ENCODE measurements at places on chromosomes 2 and 18. TPM values are rescaled to one million over a fixed set of nuclear protein-coding genes. Genes with fewer than 3 reads are reported as not detected.

Gene ZNF512
- total RNA-seq = 3.2 TPM

Gene DAW1
- total RNA-seq = 0.64 TPM

Gene UGT1A4
- 1.3 TPM for total RNA-seq

Gene HOXD13
- total RNA-seq = not detected

Gene AQP12B
- not detected for total RNA-seq

Gene ESPNL
- total RNA-seq = not detected

Gene KIF3C
- 1.9 TPM for total RNA-seq

Gene TTC32
- 8.3 TPM for total RNA-seq

Gene ABCB11
- total RNA-seq = not detected

Gene TMEM163
- total RNA-seq = 0.72 TPM

Gene ACMSD
- total RNA-seq = 1.7 TPM

Gene SDC1
- 1,471 TPM for total RNA-seq

Gene TMEM182
- 3.6 TPM for total RNA-seq

Gene RTP5
- not detected for total RNA-seq

Gene CTNNA2
- total RNA-seq = not detected

Gene LAMA3
- 582 TPM for total RNA-seq

Gene ZNF396
- total RNA-seq = 0.72 TPM

Gene METTL21A
- 11.6 TPM for total RNA-seq

Gene C2orf15
- total RNA-seq = not detected

Gene NCKAP5
- 0.43 TPM for total RNA-seq

Gene RSAD2
- total RNA-seq = 2.2 TPM

Gene FAM110C
- total RNA-seq = 21.4 TPM

Gene ALPP
- not detected for total RNA-seq

Gene SERPINB2
- 219 TPM for total RNA-seq

Gene DES
- total RNA-seq = not detected

Gene DCAF17
- total RNA-seq = 24.7 TPM

Gene CCDC148
- 0.21 TPM for total RNA-seq

Gene IL37
- total RNA-seq = not detected

Gene SERPINB11
- not detected for total RNA-seq

Gene COPS8
- 80.0 TPM for total RNA-seq

Gene ZC3H6
- 9.8 TPM for total RNA-seq

Gene NPHP1
- total RNA-seq = 3.4 TPM

Gene RHOB
- total RNA-seq = 75.2 TPM

Gene FBXO15
- total RNA-seq = not detected

Gene MRO
- not detected for total RNA-seq

Gene POTEF
- total RNA-seq = not detected

Gene EFEMP1
- 188 TPM for total RNA-seq

Gene CTAGE1
- total RNA-seq = not detected

Gene IRS1
- total RNA-seq = 16.2 TPM

Gene DSC1
- under 0.01 TPM for total RNA-seq

Gene PSME4
- 33.5 TPM for total RNA-seq

Gene ARHGAP28
- 0.21 TPM for total RNA-seq

Gene ZNF892
- 7.2 TPM for total RNA-seq

Gene MAP3K19
- not detected for total RNA-seq

Gene SERPINB4
- 10.8 TPM for total RNA-seq

Gene GEN1
- total RNA-seq = 2.4 TPM

Gene TGFA
- total RNA-seq = 248 TPM

Gene UGT1A1
- total RNA-seq = 0.48 TPM

Gene IKZF2
- 7.0 TPM for total RNA-seq

Gene NR4A2
- total RNA-seq = 0.43 TPM

Gene POLE4
- total RNA-seq = 14.5 TPM

Gene GPN1
- total RNA-seq = 36.9 TPM

Gene PGAP1
- total RNA-seq = 13.2 TPM

Gene CDKL4
- total RNA-seq = 0.96 TPM

Gene CHRND
- not detected for total RNA-seq

Gene ST8SIA3
- total RNA-seq = not detected

Gene HOXD1
- 1.7 TPM for total RNA-seq

Measured in tracheal epithelial cell (primary cell).